ENCODE measurements at places on chromosomes 5 and 9.

DNA sequence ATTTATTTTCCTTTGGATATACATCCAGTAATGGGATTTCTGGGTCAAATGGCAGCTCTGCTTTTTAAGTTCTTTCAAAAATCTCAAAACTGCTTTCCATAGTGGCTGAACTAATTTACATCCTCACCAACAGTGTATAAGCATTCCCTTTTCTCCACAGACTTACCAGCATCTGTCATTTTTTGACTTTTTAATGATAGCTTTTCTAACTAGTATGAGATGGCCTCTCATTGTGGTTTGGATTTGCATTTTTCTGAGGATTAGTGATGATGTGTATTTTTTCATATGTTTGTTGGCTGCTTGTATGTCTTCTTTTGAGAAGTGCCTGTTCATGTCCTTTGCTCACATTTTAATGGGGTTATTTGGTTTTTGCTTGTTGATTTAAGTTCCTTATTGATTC lies 90.0 kb upstream of the HMHB1 start:
- no peak for DNase-seq

DNA sequence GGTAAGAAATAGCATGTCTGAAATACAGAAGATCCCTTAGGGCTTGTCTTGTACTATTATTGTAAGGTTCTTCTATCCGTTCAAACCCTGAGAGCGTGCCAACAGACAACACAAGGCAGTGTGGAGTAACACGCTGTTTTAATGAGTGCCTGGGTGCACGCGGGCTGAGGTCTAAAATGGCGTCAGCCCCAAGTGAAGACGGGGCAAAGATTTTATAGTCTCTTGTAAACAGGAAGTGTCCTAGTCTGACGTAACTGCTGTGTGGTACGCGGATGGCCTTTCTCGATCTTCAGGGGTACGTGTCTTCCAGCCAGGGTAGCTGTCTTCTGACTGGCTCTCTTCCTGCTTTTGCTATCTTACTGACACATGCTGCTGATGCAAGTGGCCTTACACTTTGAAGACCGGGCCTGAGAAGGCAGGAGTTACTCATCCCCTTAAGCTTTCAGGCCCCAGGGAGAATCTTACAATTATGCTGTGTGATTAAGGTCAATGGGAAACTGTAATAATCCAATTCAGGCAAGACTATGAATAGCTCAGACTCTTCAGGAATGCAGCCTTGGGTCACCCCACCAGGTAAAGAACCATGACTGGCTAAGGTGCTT lies 1812.0 kb upstream of the CDH9 start:
- no peak for DNase-seq

DNA sequence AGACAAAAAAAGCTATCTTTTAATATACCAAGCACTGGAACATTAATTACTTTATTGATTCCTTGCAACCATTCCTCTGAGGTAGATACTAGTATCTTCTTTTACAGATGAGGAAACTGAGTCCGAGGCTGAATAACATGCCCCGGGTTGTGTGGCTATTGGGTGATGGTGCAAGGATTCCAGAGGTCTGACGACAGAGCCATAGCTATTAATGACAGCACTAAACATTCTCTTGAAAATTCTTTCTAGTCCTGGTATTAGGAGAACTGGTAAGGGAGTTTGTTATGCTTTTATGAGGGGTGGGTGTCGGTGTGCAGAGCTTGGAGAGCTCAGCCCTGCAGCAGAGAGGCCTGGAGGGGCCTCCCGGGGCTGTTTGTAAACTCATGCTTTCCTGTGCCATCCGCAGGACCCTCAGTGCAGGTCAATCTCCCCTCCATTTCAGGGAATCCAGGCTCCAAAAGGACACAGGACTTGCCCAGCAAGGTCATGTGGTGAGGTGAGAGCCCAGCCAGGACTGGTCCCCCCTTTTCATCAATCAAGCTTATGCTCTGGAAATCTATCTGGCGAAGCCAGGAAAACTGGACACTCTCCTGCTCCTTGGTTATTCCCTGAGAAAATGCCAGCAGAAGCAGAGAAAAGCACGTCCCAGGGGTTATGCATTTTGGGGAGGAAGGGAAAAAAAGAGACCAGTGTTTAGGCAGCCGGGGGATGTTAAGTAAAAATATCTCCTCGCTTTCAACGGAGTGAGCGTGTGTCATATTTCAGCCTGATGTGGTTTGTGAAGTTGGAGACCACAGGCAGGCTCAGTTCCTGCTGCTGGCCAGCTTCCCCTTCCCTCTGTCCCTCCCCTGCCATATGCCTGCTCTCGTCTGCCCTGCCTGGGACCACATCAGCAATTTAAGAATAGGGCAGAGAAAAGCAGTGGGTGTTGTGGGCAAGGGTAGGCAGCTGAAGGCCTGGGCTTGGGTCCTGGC lies 3.7 kb downstream of the GSN start:
- no peak for DNase-seq

- no peak for DNase-seq
These were observed 89.3 kb upstream of the IL12B start for GRCh38 chr5:159419576-159419975.

DNA sequence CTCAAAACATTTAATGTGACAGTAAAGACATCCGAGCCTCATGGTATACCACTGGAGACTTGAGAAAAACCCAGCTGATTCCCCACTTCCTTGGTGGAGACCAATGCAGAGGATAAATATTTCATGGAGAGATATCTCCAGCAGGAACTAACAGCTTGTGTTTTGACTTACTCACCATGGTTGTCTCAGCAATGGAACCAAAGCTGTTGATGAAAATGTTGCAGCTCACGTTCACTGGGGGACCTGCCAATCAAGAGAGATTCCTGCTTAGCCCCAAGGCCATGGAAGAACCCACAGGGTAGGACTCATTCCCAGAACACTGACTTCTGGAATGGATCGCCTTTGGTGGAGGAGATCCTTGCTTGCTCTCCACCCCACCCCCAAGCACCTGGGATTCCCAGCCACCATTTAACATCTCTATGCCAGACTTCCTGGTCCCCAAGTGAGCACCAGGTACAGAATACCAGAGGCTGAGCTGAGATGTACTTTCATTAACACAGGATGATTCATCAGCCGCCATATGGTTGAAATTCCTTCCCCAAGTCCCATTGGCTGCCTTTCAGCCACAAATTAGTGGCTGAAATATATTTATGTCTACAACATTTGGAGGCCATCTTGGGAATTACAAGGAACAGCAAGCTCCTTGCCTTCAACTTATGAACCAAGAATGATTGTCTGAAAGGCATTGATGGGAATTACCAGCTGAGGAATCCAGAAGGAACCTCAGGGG lies 37.9 kb downstream of the GLRA1 start:
- no peak for DNase-seq

GRCh38 chr5:43560128-43560527 lies 3.3 kb upstream of the PAIP1 start:
- DNase-seq: no peak

DNA sequence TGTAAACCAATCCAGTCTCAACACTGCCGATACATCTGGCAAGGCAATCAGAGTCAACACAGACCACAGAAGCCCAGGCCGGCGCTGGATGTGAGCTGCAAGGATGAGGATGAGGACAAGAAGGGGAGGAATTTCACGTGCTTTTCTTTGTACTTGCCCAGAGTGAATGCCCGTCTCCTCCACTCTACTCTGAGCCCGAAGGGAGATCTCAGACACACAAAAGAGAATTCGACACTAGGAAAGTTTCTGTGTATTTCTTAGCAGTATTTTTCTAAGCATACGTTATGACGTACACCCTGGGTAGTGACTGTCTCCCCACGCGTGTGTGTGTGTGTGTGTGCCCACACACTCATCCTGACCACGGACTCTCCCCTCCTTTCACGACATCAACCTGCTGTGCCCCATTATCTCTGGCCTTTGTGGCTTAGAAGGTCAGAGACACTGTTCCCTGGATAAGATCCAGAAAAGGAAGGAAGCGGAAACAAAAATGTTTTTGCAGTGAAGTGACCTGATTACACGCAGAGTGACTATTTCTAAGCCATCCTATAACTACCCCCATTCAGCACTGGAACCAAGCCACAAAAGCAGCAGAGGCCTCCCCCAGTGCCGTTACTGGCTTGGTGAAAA lies 227.3 kb upstream of the DAPK1 start:
- DNase-seq: no peak

DNA sequence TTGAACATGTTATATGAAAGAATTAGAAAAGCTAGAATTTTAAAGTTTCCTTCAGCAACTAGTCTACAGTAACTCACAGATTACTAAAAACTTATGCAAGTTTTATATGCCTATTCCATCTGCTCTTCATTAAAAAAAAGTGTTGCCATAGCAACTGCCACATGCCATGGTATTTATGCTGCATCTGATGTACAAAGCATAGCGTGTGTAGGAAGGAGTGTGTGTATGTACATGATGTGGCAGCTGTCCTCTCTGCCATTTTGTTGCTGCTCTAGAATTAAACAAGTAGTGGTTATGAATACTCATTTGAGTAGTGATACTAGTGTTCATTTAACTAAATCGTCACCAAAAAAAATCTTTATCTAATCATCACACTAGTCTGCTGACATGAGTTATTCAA lies 593.5 kb downstream of the CETN3 start:
- no peak for DNase-seq
